Stimulated activated CD4-positive, alpha-beta T cell treated with anti-CD3 and anti-CD28 coated beads, Interleukin-2, amount 100 ng/mL, for 24 hours (primary cell): ENCODE measurements at places on chromosomes 12 and 14.
A peak's percentile ranks its signal among the peaks of the same experiment; 100 is the strongest.

DNA sequence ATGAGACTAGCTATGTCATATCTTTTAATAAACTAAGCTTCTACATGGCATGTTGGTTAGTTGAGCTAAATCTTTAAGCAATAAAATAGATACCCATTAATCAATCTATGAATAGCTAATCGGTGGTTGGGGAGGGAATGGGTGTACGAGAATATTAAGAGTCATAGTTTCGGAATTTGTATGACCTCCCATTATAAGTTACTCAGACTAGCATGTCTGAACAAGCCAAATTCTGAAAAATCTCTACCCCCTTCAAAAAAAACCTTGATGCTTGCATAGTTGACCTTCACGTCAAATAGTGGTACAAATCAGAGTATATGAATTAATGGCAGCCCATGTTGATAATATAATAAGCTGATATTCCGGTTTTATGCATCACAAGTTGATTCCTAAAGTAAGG is 60.0 kb downstream of the PLEKHG7 start:
- DNase-seq, result no peak

GRCh38 chr12:12505544-12506495 is 56.8 kb downstream of the DUSP16 start:
- no peak for DNase-seq

DNA sequence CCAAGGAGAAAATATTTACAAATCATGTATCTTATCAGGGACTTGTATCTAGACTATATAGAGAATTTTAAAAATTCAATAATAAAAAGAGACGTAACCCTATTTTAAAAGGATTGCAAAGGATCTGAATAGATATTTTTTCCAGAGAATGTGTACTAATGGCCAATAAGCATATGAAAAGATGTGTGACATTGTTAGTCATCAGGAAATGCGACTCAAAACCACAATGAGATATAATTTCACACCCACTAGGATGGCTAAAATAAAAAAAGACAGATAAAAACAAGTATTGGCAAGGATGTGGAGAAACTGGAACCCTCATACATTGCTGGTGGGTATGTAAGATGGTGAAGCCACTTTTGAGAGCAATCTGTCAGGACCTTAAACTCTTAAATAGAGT is 141.9 kb upstream of the BMP4 start:
- DNase-seq, result no peak

DNA sequence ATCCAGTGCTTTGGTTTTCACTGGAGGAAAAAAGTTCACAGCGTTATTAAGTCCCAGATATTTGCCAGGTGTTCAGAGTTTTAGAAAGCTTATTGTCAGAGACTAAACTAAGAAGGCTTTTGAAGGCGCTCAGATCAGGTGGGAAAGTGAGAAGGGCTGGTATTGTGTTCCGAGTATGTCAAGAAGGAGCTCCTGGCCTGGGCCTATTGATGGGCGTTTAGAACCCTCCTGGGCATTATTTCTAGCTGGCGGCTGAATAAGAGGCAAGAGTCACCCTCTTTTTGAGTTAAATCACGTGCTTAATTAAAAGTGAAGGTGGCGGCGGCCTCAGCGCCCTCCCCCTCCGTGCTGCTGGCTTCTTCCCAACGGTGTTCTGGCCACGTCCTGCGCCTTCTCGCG is 20.9 kb upstream of the GNS start:
- no peak for DNase-seq

GRCh38 chr12:83575326-83575725 is 888.6 kb downstream of the TMTC2 start:
- no peak for DNase-seq

GRCh38 chr12:24798335-24798734 is 150.6 kb downstream of the BCAT1 start:
- DNase-seq, result no peak

DNA sequence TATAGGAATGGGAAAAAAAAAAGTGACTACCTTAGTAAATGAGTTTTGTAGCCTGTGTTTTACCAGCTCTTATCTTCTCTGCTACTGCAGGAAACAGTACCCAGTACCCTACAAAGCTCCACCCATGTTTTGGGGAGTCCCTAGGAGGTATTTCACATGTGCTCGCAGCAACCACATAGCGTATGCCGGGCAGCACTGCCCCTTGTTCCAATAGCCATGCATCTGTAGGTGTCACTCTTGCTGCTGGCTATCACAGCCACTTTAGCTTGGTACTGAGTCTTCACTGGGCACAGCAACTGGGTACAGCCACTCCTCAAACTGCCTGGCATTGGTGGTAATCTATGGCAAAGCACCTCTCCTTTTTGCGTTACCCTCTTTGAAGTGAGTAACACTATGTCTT is 2.0 kb upstream of the MDM1 start:
- DNase-seq, result peak; percentile 22

- no peak for DNase-seq
Measured at GRCh38 chr12:96146747-96147146, 47.4 kb upstream of the ELK3 start.

DNA sequence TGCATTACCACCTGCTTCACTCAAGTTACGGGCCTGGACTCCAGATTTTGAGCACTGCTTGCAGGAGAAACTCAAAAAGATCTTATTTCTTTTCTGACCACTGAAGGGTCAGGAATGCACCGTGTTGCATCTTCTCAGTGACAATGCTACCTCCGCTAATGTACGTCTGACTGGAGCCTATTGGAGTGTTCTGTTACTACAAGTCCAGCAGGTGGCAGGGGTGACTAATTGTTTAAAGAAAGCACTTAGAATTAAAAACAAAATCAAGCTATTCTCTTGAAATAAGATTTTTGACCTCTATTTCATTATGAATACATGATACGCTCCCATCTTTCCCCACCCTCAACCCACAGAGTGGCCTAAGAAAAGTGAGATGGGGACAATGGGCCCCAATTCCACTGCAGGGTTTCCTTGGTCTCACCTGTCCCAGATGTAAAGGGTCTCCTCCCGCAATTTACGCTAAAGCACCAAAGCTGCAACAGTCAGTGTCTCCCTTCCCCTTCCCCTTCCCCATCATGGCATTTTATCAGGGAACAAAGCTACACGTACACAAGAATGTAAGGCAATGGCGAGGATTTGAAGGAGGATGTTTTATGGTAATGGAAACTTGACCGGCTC is 2.2 kb downstream of the TBPL2 start:
- DNase-seq, result no peak

DNA sequence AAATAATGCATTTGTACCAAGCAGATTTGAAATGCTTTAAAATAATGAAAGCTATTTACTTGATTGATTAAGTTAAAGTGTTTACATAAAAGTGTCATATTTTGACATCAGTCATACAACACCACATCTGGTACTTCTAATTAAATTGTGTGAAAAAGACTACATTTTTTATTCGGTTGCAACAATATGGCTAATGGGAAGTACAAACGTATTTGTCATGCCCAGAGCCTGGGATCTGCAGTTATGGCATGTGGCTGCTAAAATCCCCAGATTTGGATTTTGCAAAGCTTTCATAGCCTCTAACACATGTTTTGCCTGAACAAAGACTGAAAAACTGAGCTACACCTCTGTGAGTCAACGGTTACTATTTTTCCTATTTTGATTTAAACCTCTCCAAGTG is 66.6 kb downstream of the LLPH start:
- no peak for DNase-seq
